ENCODE measurements at places on chromosomes 12 and 14.

- DNase-seq = no peak
Measured at GRCh38 chr14:74140374-74140850, 55.7 kb downstream of the LIN52 start.

GRCh38 chr14:77738559-77739250 is 22.3 kb downstream of the SNW1 start:
- DNase-seq = no peak

- no peak for DNase-seq
Measured at GRCh38 chr12:79650440-79650839, 40.3 kb downstream of the PAWR start.

DNA sequence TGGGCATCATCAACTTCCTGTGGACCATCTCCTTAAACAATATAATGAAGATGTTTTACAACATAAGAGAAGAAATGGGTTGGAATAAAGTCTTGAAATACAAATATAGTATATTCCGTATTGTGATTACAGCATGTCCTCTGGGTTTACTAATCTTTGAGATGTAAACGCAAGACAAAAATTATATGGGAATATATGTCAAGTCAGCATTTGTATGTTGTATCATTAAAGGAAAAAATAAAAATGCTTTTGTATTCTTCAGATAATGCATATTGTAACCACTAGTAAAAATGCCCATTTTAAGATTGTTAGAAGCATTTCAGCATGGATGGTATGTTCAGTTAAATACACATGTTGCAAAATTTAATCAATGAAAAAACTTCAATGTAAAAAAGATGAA is 893.3 kb downstream of the FLRT2 start:
- no peak for DNase-seq

- no peak for DNase-seq
Measured at GRCh38 chr14:42719391-42719790, 1112.7 kb downstream of the LRFN5 start.

GRCh38 chr14:60348211-60348610 is 99.2 kb downstream of the PPM1A start:
- DNase-seq = no peak

- no peak for DNase-seq
Measured at GRCh38 chr14:31261859-31262731, 54.5 kb upstream of the HECTD1 start.

- DNase-seq = no peak
Measured at GRCh38 chr12:12722435-12723148, 5.4 kb downstream of the CDKN1B start.

GRCh38 chr14:62301911-62302310 is 539.7 kb downstream of the SNAPC1 start:
- no peak for DNase-seq

DNA sequence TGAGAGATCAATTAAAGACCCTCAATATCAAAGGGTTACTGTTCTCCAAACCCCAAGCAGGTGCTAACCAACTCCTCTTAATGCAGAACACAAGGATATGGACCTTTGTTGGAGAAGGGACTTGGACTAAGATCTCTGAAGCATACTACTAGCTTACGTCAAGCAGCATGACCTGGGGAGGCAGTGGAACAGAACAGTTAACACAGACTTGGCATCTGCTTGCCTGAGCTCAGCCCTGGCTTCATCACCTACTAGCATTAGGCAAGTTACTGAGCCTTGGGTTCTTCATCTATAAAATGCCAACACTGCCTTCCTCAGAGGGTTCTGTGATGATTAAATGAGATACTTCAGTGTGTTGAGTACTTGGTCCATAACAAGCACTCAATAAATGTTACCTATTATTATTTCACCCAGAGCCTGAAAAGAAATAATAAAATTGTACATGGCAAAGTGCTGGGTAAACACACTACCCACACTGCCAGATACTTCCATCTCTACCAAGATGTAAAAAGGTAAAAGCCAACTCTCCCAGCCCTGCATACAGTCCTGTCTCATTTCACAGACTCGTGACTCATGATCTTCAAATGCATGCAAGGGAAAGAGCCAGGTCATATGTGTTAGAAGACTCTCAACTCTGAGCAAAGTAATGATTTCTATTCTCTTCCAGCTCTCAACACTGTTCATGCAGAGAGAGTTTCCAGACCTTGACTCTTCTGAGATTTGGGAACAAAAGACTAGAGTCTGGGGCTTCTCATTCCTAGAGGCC is 39.7 kb downstream of the FMNL3 start:
- no peak for DNase-seq

- no peak for DNase-seq
Measured at GRCh38 chr14:61388976-61389576, 67.7 kb downstream of the PRKCH start.

DNA sequence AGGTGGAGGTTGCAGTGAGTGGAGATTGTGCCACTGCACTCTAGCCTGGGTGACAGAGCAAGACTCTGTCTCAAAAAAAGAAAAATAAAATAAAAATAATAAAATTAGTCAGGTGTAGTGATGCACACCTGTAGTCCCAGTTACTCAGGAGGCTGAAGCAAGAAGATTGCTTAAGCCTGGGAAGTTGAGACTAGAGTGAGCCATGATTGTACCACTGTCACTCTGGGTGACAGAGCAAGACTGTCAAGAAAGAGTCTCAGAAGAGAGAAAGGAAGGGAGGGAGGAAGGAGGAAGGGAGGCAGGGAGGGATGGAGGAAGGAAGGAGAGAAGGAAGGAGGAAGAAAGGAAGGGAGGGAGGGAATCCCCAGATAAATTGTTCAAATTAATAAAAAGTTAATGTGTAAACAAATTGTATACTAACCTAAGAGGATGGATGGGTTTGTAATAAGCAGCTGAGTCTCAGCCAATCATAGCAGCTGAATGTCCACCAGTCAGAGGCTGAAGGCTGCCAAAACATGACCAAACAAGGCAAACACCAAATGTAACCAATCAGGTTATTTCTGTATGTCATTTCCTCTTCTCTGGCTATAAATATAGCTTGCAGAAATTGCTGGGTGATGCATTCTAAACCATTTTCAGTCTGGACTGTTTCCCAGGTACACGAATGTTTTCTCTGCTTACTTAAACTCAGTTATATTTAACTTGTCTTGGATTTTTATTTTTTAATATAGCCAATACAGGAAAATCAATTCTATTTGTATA is 6.1 kb upstream of the CDCA4 start:
- DNase-seq = no peak

DNA sequence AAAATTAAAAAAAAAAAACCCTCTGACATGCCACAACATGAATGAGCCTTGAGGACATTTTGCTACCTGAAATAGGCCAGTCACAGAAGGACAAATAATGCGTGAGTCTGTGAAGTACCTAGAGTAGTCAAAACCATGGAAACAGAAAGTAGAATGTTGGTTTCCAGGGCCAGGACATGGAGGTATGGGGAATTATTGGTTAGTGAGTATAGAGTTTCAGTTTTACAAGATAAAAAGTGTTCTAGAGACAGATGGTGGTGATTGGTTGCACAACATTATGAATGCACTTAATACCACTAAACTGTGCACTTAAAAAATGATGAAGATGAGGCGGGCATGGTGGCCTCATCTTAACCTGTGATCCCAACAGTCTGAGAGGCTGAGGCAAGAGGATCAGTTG is 47.6 kb upstream of the ZFP36L1 start:
- no peak for DNase-seq

DNA sequence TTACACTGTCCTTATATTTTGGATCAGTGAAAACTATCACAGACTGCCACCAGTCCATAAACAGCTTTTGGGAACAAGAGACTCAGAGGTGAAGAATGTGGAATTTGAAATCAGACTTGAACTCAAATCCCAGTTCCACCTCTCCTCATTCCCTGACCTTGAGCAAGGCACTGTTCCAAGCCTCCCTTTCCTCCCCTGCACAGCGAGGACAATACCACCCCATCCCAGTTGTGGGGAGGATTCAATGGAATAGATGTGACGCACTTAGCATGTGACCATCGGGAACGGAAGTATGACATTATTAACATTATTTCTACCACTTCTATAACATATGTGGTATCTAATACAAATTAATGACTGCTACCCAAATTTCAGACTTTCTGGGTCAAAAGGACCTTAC is 63.5 kb downstream of the DPF3 start:
- no peak for DNase-seq

- no peak for DNase-seq
Measured at GRCh38 chr14:73176685-73177084, 40.4 kb downstream of the PSEN1 start.

DNA sequence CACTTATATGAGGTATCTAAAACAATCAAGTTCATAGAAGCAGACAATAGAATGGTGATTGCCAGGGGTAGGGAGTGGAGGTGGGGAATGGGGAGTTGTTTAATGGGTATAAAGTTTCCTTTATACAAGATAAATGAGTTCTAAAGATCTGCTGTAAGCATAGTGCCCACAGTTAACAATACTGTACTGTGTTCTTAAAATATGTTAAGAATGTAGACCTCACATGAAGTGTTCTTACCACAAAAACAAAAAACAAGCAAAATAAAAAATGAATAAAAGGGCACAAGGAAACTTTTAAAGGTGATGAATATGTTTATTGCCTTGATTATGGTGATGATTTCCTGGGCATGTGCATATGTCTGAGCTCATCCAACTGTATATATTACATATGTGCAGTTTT is 211.8 kb downstream of the MSRB3 start:
- no peak for DNase-seq

GRCh38 chr12:72790273-72790672 is 518.1 kb downstream of the TRHDE start:
- DNase-seq = no peak

DNA sequence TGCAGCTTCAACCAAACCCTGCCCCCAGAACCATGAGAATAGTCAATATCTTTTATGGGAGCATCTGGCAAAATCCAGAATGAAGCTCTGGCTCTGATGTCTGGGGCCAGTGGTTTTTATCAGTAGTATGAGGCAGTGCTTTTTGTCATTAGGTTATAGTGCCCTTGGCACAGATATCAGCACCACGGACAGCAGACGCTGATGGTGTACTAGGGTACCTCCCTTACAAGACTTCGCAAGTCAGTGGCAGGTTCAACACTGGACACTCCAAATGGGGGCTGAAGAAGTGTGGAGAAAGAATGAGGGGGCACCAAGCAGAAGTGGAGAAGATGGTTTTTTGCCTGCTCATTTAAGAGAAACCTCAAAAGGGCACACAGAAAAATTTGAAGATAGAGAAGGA is 68.2 kb upstream of the E2F7 start:
- no peak for DNase-seq

DNA sequence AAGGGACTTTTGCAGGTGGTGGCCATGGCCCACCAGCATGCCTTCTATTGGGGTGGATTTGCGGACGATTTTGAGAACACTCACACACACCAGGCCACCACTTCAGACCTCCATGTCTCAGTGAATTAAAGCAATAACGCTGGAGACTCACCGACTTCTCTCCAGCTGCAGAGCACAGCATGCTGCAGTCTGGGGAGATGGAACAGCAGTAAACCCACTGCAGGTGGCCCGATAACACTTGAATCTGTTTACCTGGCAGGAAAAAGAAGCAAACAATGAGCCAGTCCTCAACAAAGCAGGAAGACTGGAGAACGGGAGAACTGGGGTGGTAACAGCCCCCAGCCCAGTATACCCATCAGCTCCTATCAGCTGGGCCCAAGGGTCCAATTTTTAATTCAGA is 21.6 kb downstream of the RFC5 start:
- no peak for DNase-seq

GRCh38 chr14:84493779-84494178 is 1036.2 kb upstream of the FLRT2 start:
- no peak for DNase-seq

- no peak for DNase-seq
Measured at GRCh38 chr14:81946375-81946774, 412.7 kb upstream of the SEL1L start.

GRCh38 chr12:49827401-49828099 is 663 bp downstream of the NCKAP5L start:
- peak; percentile 19 for DNase-seq

DNA sequence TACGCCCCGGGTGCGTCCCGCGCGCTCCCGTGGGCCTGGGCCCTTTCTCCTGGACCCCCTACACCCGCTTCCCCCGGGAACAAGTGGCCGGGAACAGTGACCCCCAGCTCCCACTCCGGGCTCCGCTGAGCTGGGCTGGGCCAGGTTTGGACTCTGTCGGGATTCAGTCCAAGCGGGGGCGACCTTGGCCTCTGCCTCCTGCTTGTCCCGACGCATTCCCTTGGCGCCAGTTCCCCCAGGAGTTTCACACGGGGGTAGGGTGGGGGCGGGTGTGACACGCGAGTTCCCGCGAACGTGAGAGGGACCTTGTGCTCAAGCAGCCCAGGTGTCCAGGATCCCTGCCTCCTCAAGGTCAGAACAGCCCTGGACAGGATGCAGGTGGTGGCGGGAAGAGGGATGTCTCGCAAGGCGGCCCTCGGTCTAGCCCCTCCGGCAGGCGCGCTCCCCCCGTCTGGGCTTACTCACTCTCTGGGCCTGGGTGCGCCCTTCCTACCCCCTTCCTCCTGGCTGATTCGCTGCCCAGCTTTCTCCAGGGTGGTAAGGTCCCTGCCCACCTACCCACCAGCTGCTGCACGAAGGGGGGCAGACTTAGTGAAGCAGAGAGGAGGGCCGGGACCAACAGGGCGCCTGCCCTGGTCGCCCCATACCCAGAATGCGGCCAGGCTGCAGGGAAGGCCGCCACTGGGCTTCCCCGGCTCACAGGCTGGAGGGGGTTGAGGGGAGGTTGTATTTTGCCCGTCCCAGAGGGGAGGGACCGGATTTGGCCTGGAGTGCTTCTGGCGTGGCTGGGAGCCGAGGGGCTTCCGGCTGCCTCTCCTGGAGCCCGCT is 862 bp downstream of the CRIP2 start:
- no peak for DNase-seq

DNA sequence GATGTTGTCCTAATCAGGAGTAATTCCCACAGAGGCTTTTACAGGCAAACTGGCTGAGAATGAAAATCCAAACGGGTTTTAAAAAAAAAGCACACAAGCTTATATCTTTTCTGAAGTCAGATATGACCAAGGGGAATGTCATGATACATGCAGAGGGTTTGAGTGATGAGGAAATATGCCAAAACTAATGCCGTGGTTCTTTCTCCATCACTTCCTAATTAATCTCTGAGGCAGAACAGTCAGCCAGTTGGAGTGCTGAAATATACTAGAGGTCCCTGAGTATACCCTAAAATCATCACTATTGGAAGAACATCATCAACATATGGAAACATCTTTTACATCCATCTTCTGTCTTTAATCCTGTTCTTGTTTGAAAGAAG is 160.8 kb upstream of the FAR2 start:
- DNase-seq = no peak

- DNase-seq = no peak
Measured at GRCh38 chr12:54579258-54579657, 9.2 kb downstream of the PPP1R1A start.

GRCh38 chr12:25811656-25812126 is 146.8 kb upstream of the RASSF8 start:
- DNase-seq = no peak

DNA sequence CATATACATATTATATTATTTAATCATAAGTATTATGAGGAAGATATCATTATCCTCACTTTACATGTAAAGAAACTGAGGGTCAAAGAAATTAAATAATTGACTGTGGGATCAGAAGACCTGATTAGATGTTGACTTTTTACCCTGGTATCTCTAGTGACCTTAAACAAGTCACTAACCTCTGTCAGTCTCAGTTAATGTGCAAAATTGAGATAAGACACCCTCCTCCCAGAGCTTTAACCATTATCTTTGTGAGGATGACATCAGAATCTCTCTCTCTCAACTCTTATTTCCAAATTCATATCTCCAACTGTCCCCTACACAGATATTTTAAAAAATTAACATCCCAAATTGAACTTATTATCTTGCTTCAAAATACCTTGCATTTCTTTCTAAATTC is 177.8 kb downstream of the KLHL28 start:
- DNase-seq = no peak

All from stimulated activated CD4-positive, alpha-beta T cell treated with anti-CD3 and anti-CD28 coated beads, Interleukin-2, amount 100 ng/mL, for 48 hours (primary cell).